IPS DF 6.9 (cell line): ENCODE measurements at places on chromosomes 5 and 9.

DNA sequence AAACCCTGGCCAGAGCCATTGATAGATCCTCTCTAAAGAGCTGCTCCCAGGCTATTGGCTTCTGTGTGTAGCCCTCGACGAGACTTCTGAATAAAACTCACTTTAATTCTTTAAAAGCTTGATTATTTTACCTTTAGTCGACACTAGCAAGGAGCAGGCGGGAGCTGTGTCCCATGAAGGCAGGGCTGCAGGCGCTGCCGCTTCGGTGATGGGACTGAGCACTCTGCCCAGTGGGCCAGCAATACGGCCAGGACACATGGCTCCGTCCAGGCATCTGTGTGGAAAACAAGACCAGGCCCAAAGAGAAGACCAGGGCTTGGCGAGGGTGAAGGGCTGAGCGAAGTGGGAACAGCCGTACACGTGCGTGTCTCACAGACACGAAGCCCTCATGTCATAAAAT, 365.9 kb downstream of the GADD45G start:
- no peak for DNase-seq

GRCh38 chr9:99038484-99038820, 66.5 kb upstream of the TGFBR1 start:
- DNase-seq: no peak

DNA sequence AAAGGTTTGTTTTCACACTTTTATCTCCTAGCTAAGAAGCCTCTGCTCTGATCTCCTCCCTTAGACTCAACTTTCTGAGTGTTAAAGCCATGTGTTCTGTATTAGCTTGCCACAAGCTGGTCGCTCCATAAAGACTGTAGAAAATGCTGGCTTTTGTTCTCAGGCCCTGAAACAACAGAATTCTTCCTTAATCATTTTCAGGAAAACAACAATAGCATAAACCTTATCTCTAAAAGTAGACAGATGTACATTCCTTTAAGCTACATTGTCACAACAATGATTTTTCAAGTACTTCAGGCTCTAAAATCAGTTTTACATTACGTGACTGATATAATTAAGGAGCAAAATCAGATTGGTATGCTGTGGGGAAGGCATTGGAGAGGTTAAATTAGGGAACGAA, 41.9 kb downstream of the VCAN start:
- DNase-seq: no peak

- DNase-seq: no peak
Observed at GRCh38 chr5:66888613-66889012, 292.4 kb downstream of the MAST4 start.

GRCh38 chr9:2231101-2231500, 216.0 kb downstream of the SMARCA2 start:
- DNase-seq: no peak

DNA sequence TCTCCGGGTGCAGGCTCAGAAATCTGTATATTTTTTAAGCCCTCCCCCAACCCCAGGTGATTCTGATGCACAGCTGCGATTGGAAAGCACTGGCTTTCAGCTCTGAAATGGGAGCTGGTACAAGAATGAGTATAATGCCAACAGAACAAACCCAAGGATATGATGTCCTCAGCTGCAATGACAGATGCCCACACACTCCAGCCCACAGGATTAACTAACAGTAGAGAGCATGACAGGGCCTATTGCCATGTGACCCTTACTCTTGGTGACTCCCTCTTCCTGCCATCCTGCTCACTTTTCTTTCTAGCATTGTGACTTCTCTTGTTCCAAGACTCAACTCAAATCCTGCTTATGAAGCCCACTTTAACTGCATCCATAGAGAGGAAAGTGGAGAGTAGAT, 174.5 kb downstream of the FGF18 start:
- DNase-seq: no peak

GRCh38 chr5:84706678-84707641, 322.3 kb upstream of the EDIL3 start:
- no peak for DNase-seq

DNA sequence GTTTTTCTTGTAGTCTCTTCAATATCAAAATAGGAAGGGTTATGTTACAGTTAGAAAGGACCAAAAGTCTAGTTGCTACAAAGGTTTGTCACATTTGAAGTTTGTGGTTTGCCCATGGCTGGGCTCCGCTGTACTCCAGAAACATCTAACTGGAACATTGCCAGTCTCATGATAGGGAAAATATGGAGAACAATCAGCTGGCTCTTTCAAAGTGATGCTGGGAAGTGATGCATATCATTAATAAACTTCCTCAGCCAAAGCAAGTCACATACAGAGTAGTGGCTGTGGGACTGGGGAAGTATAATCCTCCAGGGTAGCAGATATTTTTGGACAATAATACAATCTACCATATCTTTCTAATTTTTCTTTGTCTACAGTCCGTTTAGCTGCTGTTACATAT, 8.8 kb downstream of the BTF3 start:
- DNase-seq: no peak

- DNase-seq: peak; percentile 13
Observed at GRCh38 chr5:8756498-8757084, 789.3 kb downstream of the SEMA5A start.

DNA sequence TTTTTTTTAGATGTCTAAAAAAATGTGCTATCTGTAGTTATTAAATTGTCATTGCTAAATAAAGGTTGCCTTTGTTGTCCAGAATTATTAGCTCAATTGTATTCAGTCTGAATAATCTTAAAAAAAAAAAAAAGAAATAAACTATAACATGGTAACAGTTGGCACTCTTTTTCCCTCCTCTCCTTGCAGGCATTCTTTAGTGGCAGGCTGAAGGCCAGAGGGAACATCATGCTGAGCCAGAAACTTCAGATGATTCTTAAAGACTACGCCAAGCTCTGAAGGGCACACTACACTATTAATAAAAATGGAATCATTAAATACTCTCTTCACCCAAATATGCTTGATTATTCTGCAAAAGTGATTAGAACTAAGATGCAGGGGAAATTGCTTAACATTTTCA, 87.6 kb upstream of the FAM170A start:
- no peak for DNase-seq

- no peak for DNase-seq
Observed at GRCh38 chr5:179238628-179238970, 106.7 kb downstream of the ADAMTS2 start.

DNA sequence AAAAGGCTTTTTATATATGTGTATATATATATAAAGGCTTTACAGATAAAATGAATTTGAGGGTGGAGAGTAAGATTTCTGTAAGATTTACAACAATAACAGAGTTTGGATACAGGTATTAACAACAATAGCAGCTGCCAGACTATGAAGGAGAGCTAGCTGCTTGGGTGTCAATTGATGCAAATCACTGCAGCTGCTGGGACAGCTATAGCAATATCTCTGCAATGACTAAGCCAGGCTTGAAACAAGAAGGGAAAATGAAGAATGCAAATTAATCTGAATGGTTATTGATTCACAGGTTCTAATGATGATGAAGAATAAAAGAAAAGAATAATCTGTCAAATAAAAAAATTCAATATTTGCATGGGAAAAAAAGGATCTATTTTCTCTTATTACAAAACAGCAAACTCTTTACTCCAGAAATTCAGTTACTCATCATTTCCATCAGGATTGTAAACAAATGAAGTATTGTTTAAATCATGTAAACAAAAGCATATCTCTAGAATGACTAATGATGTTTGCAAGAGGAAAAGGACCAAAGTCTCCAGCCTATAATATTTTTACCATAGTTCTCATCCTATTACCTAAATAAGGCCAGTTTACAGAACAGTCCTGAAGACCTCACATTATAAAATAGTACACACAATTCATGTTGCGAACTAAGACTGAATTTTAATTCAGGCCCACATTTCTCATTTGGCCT, 219.0 kb downstream of the HTR1A start:
- DNase-seq: no peak

DNA sequence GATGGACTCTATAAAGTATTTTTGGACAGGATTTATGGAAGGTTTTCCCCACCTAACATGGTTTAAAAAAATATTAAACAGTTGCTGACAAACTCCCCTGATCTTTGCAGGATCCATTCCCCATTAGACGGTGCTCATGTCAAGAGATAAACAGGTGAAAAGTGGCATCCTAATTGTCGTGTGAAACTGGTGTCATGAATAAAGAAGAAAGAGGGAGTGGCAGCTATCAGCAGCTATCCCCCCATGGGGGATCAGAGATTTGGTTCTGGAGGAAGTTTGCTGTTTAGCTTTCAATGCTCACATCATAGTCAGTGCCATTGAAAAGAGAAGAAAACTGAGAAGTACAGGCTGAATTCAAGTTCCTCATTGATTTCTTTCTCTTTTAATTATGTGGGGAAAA, 329.3 kb upstream of the BRINP1 start:
- DNase-seq: no peak

DNA sequence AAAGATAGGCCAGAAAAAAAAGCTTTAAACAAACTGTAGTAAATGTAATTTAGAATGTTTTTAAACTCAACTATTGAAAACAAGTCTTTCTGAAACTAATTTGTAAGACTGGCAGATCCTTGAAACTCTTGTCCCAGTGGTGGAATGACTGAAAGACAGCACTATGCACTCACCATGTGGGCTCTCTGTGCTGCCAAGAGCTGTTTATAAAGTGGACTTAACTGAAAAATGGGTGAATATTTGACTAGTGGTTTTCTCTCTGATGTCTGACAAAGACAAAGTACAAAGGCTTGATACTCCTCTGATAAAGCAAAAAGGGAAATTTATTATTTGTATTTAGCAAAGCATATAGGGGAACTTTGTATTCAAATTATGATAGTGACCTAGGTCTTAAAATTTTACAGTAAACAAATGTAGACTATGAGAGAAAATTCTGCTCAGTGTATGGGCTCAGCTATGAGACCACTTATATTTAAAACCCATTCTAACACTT, 635.4 kb downstream of the NR2F1-AS1 start:
- no peak for DNase-seq

- DNase-seq: peak; percentile 73
Observed at GRCh38 chr9:69971643-69972449, 71.8 kb upstream of the MAMDC2 start.

- DNase-seq: no peak
Observed at GRCh38 chr5:141031006-141031405, 20.2 kb upstream of the PCDHB1 start.
